ENCODE measurements at places on chromosomes 12 and 14.

DNA sequence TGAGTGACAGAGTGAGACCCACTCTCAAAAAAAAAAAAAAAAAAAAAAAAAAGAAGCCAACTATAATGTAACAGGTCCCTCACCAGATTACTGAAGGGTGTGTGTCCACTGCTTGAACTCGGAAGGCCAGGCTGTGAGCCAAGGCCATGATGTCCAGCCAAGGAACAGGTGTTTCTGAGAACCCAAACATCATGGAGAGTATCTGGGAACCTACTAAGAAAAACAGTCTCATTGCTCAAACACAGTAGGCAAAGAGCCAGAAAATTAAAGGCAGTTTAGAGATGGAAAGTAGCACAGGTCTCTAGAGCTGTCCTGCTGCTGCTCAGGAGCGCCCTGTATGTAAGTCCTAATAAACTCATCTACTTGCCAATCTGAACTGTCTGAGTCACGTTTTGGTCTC is 12.5 kb upstream of the MAP4K5 start:
- no peak for DNase-seq

DNA sequence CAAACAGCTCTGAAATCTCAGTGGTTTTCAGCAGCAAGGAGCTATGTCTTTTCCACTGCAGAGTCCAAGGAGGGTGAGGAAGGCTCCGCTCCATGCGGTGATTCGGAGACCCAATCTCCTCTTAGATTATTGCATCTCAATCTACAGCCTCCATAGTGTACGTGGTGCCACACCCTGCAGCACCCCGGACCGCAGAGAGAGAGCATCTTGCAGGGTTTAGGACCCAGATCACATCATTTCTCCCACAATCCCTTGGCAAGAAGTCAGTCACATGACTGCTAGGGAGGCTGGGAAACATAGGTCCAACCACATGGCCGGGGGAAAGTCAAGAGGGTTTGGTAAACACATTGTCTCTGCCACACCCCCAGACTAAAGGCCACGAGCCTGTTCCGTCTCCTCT is 209.4 kb upstream of the TMEM132C start:
- no peak for DNase-seq

- DNase-seq, result no peak
Measured at GRCh38 chr12:31797230-31797872, 68.5 kb upstream of the AMN1 start.

- no peak for DNase-seq
Measured at GRCh38 chr12:115468087-115468510, 784.1 kb upstream of the TBX3 start.

DNA sequence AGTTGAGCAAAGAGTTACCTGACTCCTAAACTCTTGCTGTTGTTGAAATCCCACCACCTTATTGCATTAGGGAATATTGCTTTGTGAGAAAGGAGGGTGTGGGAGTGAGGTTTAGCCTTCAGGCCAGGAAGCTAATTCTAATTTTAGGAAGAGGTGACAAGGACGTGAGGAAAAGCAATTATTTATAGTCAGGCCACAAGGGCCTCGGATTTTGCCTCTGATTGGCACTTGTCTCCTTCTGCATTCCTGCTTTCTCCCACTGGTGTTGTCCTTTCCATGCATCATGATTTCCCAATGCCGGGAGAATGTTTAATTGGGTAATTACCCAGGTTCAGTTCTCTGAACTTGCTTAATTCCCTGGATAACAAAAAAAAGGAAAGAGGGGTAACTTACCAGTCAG is 37.9 kb upstream of the SLC38A2 start:
- no peak for DNase-seq

GRCh38 chr14:61569308-61569707 is 126.0 kb upstream of the HIF1A start:
- no peak for DNase-seq

- no peak for DNase-seq
Measured at GRCh38 chr14:58882577-58883018, 244.8 kb downstream of the DACT1 start.

- DNase-seq, result no peak
Measured at GRCh38 chr14:29724991-29725390, 202.7 kb downstream of the PRKD1 start.

GRCh38 chr12:15532364-15532977 is 210.2 kb downstream of the PTPRO start:
- no peak for DNase-seq

- no peak for DNase-seq
Measured at GRCh38 chr12:45343269-45344051, 127.6 kb downstream of the ANO6 start.
